ENCODE measurements at places on chromosomes 7 and 10. TPM values are rescaled to one million over a fixed set of nuclear protein-coding genes. Genes with fewer than 3 reads are reported as not detected.
A peak's percentile ranks its signal among the peaks of the same experiment; 100 is the strongest.

- H3K4me1 ChIP-seq = no peaks in the 10 kb centered on the region
- H3K27me3 ChIP-seq = no peaks in the 10 kb centered on the region
- no peaks in the 10 kb centered on the region for H3K36me3 ChIP-seq
- H3K4me3 ChIP-seq = no peak overlapping the region
These were observed 98.7 kb downstream of the POLL start for GRCh38 chr10:101489355-101489754.

CPXM2 gene
- total RNA-seq = 4.1 TPM

DNA sequence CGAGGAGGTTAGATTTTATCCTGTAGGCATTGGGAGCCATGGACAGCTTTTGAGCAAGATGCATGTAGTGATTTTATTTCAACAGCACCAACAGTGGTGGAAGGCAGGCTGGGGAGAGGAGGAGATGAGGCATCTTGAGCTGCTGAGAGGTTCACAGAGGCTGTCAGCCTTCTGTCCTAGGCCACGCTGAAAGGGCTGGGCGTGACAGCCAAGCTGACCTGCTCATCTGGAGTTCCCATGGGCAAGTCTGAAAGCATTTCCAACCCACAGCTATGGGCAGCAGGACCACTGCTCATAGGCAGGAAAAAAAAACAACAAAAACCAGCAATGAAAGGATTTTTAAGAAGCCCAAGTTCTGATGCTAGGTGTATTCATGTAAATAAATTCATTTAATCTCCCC is 7.7 kb downstream of the NEURL1 start:
- H3K36me3 ChIP-seq = no peaks in the 10 kb centered on the region
- no peak overlapping the region for H3K4me3 ChIP-seq
- DNase-seq = no peak
- no peaks in the 10 kb centered on the region for H3K4me1 ChIP-seq
- H3K27ac ChIP-seq = no peak overlapping the region

- H3K4me1 ChIP-seq = peaks cover 41% of the 10 kb centered on the region
- H3K27me3 ChIP-seq = no peaks in the 10 kb centered on the region
- peaks cover 11% of the 10 kb centered on the region for H3K36me3 ChIP-seq
- no peak for DNase-seq
- H3K4me3 ChIP-seq = peak overlapping the region; percentile 81
These were observed 1.8 kb downstream of the LUC7L2 start for GRCh38 chr7:139361523-139361922.
